ENCODE measurements at places on chromosomes 13 and 19.

DNA sequence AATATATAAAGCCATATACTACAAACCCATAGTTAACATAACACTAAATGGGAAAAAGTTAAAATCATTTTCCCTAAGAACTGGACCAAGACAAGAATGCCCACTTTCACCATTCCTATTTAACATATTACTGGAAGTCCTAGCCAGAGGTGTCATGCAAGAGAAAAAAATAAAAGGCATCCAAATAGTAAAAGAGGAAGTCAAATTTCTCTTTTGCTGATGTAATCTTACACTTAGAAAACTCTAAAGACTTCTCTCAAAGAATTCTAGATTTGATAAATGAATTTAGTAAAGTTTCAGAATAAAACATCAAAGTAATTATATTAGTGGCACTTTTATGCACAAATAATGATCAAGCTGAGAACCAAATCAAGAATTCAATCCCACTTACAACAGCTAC is 678.9 kb upstream of the SLITRK5 start:
- no peak for DNase-seq

DNA sequence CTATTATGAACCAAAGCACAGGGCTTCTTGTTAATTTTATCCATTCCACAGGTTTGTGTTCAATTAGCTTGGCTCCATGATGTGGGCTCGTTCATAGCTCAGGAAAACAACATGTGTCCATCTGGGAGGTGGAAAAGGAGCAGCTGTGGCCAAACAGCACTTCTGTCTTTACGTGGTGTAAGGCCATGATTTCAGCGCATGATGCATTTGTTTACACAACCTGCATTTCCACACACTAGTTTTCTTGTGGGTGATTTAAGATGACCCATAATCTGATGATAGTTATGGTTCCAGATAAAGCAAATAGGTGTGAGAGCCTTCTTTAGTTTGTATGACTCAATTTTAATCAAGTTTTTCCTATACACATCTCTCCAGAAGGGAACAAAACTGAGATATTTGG is 101.7 kb downstream of the TNFRSF19 start:
- DNase-seq: no peak

GRCh38 chr19:55838251-55838650 is 1.9 kb downstream of the NLRP4 start:
- no peak for DNase-seq

GRCh38 chr13:40026174-40026585 is 370.7 kb downstream of the COG6 start:
- DNase-seq: peak; percentile 15

GRCh38 chr19:39943586-39943985 is 9.2 kb upstream of the FCGBP start:
- no peak for DNase-seq

DNA sequence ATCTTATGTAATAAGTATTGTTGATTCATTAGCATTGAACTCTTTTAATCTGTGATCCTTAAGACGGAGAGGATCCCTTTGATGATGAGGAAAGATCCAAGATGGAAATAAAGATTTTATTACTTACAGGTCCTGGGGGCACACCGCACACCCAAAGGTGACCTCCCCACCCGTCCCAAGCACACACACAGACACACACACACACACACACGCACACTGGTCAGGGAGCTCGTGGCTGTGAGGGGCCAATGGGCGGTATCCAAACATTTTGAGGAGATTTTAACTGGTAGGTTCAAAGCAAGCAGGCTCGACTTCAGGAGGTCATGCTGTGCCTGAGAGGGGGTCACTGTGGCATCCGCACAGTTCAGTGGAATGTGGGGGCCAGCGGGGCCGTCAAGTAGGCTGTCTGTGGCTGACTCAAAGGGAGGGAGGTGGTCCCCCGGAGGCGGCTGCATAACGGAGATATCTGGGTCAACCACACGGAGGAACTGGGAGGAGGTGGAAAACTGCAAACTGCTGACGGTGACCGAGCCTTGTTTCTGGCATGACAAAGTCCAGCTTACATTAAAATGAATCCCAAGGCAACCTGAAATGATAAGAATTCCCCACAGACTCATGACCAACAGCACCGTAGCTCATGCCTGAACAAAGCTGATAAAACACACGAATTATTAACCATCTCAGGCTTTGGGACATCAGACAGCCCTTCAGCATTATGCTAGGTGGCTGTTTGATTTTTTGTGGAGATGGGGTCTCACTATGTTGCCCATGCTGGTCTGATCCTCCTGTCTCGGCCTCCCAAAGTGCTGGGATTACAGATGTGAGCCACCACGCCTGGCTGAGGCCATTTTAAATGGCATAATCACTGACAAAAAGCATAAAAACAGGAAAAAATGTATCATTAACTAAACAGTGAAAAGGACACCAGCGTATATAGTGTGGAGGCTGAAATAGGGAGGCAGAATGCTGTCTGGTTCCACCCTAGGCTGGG is 20.9 kb upstream of the SIGLEC11 start:
- no peak for DNase-seq

DNA sequence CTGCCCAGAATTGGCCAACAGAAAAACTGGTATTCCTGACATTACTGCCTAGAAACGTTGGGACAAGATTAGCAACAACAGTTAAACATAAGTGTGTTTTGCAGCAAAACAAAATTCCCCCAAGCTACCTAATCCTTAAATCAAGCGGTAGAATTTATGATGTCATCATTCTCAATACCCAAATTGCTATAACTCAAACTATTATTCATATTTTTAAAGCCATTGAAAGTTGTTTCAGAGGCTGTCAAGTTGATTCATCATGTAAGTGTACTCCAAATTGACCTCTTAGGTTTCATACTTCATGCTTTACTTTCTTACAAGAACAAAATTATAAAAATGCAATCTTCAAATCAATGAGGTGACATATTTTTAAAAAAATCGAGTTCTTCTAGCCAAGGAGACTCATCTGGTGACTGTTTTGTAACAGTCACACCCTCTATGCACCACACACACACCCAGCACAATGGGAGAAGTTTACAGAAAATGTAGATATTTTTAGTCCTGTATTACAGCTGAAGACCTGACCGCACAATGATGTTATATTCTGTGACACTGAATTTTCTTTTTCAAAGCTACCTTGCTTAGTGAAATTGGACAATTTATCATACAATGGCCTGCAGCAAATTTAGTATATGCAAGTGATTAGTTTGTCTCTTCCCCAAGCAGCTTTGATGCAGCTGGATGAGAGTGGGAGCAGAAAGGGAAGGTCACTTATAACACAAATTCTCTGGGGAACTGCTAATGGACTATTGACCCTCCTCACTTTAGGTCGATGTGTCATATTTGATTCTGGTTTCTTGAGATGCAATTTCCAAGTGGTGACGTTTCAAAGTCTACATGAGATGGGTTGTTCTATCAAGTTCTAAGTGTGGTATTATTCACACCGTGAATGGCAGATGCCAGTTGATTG is 345.3 kb upstream of the OBI1 start:
- no peak for DNase-seq

DNA sequence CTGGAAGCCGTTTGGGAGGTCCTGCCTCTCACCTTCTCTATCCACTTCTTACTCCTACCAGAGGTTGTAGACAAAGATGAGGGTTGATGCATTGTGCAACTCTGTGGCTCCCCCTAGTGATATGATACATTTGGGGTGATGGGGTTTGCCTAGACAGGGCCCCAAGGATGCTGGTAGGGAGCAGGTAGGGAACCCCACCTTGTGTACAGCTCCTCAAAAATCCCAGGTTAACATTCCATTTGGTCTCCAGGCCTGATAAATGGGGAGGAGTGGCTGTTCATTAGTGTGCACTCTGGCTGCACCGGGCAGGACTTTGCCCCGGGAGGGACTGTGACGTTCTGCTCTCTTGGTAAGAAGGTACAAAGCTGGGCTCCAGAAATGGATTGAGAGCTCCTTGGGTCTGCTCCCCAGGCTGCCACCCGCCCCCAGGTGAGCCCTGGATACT is 19.2 kb downstream of the SIGLEC8 start:
- no peak for DNase-seq

DNA sequence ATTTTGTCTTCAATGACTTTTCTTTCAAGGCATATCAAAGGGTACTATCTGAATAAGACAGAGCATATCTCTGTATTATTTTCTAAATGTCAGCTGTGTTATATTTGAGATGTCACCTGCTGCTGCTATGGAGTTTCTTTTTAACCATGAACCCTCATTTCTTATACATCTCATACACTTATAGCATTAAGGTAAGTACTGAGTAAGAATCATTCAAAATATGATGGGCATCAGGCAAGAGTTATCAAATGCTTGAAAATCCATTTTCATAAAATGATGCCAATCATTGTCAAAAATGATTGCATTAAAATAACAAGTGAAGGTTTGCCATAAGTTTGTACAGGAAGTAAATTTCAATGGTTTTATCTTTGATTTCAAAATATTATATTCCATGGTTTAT is 2005.0 kb upstream of the PCDH20 start:
- no peak for DNase-seq

GRCh38 chr13:102868366-102868936 is 22.6 kb downstream of the ERCC5 start:
- no peak for DNase-seq

- DNase-seq: no peak
Observed at GRCh38 chr19:35717665-35718344, at the start of gene KMT2B. TSS of gene KMT2B (plus strand) at chr19:35718003. CDS start at chr19:35718019, 16 bp downstream.

All from stimulated activated CD8-positive, alpha-beta memory T cell treated with anti-CD3 and anti-CD28 coated beads, Interleukin-4, amount 100 ng/mL, for 4 hours (primary cell).